Stimulated activated CD4-positive, alpha-beta T cell treated with anti-CD3 and anti-CD28 coated beads, Interleukin-1b, Interleukin-23, amount 100 ng/mL, for 4 hours (primary cell): ENCODE measurements at places on chromosomes 12 and 14.

DNA sequence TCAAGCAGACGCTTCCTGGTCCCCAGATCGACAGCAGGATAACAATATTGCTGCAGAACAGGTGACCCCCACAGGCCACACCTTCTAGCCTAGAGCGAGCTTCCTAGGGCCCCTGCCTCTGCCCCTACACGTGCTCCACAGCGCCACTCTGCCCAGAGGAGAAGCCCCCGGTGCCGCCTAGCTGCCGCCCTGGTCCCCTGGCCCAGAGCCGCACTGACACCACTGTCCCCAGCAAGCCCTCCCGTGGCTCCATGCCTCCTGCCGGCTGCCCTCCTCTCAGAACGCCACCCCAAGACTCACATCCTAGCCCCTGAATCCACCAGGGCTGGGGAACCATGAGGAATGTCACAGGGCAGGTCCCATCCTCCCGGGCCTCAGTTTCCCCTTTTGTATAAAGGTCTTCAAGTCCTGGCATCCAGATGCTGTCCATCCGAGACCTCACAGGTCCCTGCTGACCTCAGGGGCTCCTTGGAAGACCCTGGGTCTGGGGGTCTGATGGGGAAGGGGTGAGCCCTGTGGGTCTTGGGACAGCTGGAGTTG, 31.0 kb downstream of the JAG2 start:
- DNase-seq, result no peak

- no peak for DNase-seq
Observed at GRCh38 chr12:50840809-50841487, 1.8 kb upstream of the TMPRSS12 start.

DNA sequence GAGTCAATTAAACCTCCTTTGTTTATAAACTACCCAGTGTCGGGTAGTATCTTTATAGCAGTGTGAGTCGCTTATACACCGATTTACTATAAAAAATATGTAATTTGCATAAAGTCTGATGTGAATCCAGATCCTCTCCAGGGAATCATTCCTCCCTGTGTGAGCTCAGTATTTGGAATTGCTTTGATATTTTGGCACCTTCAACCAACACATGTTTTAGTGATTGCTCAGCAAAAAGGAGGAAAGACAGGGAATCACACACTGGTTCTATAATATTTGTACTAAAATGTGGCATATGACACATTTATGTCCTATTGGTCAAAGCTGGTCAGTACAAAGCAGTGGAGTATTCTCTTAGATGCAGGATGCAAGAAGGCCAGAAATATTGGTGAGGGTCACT, 703.9 kb upstream of the ATXN7L3B start:
- DNase-seq, result no peak

DNA sequence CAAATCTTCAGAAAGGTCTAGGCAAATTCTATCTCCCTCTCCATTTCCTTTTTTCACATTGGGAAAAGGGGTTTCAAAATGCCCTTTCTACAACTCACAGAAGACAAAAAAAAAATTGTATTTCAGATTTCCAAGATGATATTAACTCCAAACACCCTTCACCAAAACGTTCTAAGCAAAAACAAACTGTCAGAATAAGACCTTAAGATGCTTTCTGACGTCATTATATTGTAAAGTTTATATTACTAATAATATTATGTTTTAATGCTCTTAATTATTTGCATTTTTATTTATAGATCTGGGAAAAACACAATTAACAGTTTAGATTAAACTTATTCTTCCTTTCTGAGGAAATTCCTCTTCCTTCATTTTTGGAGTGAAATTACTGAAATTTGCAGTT, 624.2 kb downstream of the GALC start:
- DNase-seq, result no peak

DNA sequence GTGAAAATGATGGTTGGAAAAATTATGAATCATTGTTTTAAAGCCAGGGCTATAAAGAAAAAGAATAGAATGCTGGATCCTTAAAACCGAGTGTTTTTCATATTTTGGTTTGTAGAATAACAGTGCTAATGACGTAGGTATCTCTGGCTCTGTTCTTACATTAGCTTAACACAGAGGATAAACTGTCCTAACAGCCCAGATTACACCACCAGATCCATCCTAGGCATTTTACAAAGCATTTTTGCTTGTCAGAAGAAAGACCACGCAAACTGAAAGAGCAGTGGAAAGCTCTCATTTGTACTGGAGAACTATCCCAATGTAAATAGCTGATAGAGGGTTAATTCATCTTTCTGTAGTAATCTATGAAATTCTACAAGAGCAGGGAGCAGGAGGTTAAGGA, 13.6 kb downstream of the IFT81 start:
- no peak for DNase-seq

- DNase-seq, result no peak
Observed at GRCh38 chr12:21073822-21074460, 57.1 kb upstream of the SLCO1B1 start.

GRCh38 chr14:71551291-71551950, 380.8 kb upstream of the RGS6 start:
- DNase-seq, result no peak

GRCh38 chr14:60651796-60652673, 2.8 kb upstream of the SIX1 start:
- no peak for DNase-seq

DNA sequence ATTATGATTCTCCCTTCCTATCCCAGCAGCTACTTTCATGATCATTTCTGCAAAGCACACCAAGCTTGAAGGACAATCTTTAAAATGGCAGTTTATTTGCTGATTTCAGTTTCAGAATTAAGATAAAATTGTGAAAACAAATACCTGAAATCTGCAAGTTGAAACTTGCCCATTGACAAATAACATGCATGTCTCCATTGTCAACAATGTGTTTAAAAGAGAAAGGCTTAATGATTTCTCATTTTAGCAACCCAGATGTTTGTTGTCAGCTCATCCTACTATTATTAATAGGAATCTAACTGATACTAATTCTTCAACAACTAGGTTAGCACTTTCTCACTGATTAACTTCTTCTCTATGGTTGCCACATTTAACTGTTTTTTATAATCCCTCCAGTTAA, 474.6 kb downstream of the PRKD1 start:
- DNase-seq, result no peak

DNA sequence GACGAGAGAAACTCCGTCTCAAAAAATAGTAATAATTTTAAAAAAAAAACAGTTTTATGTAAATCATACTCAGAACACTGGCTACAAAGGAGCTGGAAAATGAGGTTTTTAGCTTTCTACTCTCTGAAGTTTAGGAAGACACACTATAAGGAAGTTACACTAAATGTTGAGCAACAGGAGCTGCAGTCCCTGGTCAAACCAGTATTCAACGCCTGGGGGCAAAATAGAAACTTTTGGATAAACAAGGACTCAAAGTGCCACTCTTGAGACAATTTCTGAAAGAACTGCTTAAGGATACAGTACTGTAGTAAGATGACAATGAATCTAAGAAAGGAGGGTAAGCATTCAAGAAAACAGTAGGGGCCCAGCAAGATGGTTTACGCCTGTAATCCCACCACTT, 29.3 kb downstream of the ACTR6 start:
- DNase-seq, result no peak

GRCh38 chr14:25044106-25044698, 5.7 kb downstream of the STXBP6 start:
- no peak for DNase-seq

DNA sequence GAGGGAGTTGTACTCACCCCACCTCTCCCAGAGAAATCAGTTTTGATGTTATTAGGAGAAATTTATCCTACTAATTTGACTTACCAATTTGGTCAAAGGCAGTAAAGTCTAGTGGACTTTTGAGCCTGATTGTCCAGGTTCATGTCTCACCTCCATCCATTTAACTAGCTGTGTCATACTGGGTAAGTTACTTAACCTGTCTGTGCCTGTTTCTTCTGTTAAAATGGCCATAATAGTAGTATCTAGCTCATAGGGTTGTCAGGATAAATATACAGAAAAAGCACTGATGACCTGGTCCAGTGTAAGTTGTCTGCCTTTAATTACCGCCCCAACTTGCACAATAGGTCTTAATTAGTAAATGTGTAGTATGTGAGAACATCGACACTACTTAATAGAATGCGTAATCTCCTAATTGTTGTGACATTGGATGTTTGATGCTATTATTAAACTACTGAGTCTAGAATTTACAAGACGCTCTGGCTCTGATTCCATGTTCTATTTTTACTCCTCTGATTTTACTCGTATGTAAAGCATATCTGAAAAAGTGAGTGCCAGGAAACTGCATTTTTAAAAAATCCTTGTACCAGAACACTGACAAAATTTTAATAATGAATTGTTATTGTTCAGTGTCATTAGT, 1.5 kb downstream of the RAB21 start:
- DNase-seq, result no peak

DNA sequence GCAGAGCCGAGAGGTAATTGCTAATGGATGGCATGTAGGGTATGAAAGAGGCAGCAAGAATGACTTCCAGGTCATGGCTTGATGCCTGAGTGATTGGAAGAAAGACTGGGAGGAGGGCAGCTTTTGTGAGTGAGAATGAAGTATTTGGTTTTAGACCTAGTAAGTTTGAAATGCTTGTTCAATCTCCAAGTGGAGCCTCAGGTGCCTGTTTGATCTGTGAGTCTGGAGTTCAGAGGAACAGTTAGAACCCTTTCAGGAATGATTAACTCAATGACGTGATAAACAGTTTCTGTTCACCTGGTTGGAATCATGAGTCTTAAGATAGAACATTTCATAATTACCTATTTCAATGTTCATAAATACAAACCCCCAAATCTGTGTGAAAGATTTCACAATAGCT, 10.4 kb downstream of the KCNJ8 start:
- DNase-seq, result no peak

- DNase-seq, result no peak
Observed at GRCh38 chr14:74954947-74955228, 509 bp downstream of the PGF start.
